ENCODE measurements at places on chromosomes 4 and X. TPM values are rescaled to one million over a fixed set of nuclear protein-coding genes. Genes with fewer than 3 reads are reported as not detected.
A peak's percentile ranks its signal among the peaks of the same experiment; 100 is the strongest.

The CFI gene
- total RNA-seq: 90.1 TPM

DNA sequence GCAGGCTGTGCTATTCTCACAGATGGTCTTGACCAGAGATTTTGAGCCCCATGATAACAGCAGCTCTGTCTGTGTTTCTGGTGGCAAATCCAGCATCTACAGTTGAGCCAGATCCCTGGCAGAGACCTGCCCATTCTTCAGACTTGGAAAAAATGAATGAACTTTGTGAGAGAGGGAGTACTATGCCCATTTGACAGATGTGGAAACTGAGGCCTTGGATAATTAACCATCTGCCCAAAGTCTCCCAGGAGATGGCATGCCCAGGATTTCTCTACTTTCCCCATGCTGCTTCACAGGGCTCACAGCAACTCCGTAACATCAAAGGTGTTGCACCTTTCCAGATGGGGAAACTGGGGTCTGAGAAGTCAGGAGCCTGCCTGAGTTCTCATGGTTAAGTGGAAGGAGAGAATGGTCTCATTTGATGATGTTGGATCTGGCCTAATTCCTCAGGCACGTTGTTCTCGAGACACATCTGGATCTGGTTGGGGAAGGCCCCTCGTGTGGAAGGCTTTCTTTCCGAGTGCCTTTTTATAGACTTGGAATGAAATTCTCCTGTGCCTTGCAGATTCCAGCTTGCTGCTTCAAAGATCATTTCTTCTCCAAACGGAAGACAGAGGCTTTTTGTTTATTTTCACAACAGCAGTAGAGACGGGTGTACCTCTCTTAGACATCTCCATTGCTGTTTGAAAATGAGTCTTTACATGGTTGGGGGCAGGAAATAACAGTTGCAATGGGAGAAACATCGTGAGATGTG lies 73.3 kb upstream of the STX18 start:
- H3K4me3 ChIP-seq: no peak overlapping the region
- DNase-seq: no peak

DNA sequence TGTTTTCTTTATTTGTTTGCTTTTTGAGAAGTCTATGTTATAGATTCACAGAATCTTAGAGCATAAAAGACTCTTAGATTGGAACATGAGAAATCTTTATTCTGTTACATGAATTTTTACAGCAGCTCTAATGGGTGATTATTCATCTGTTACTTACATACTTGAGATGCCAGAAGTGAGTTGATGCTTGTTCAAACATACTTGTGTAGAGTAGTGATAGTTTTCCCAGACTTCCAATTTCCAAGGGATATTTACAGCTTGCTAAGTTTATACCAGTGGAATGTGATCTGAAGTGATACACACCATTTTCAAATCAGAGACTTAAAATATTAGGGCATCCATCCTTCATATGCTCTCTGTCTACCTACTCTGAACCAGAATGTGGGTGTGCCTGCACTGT lies 252.9 kb upstream of the SMIM31 start:
- no peak for DNase-seq
- H3K27me3 ChIP-seq: no peaks in the 10 kb centered on the region
- no peak overlapping the region for H3K4me3 ChIP-seq
- no peaks in the 10 kb centered on the region for H3K4me1 ChIP-seq
- no peak overlapping the region for H3K27ac ChIP-seq
- no peaks in the 10 kb centered on the region for H3K36me3 ChIP-seq

GRCh38 chr4:138901177-138901576 lies 114.4 kb upstream of the NOCT start:
- no peak for DNase-seq
- no peaks in the 10 kb centered on the region for H3K4me1 ChIP-seq
- H3K4me3 ChIP-seq: no peak overlapping the region
- no peak overlapping the region for H3K27ac ChIP-seq

The MAGEA1 gene
- total RNA-seq: not detected

GRCh38 chrX:145524931-145525330 lies 277.6 kb downstream of the SPANXN1 start:
- H3K4me3 ChIP-seq: no peak overlapping the region
- no peaks in the 10 kb centered on the region for H3K4me1 ChIP-seq
- no peaks in the 10 kb centered on the region for H3K27me3 ChIP-seq
- H3K36me3 ChIP-seq: no peaks in the 10 kb centered on the region

GRCh38 chrX:109635146-109635545 lies 10.2 kb upstream of the KCNE5 start:
- no peak overlapping the region for H3K27ac ChIP-seq
- H3K4me3 ChIP-seq: no peak overlapping the region
- no peaks in the 10 kb centered on the region for H3K36me3 ChIP-seq
- DNase-seq: no peak
- H3K27me3 ChIP-seq: no peaks in the 10 kb centered on the region

DNA sequence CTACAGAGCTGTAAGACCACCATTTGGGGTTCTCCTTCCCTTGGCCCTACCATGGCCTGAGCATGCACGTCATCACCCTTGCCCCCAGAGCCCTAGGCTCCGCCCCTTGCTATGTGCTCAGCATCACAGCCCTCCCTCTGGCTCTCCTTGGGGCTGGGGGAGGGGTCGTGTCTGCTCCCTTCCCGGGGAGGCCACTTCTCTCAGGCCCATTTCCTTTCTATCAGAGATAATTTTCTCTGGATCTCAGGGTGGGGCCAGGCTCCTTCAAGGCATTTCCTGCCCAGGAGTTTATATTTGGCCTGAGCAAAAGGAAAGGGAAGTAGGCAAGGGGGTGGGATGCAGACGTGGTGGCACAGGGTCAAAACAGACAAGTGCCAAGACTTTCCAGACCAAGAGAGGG lies 55.9 kb downstream of the STARD8 start:
- H3K27me3 ChIP-seq: peaks cover 10% of the 10 kb centered on the region
- H3K36me3 ChIP-seq: no peaks in the 10 kb centered on the region
- no peak overlapping the region for H3K4me3 ChIP-seq
- no peaks in the 10 kb centered on the region for H3K4me1 ChIP-seq
- peak overlapping the region; percentile 50 for H3K27ac ChIP-seq

The EDNRA gene
- 5.7 TPM for total RNA-seq

- no peak for DNase-seq
- H3K27me3 ChIP-seq: no peaks in the 10 kb centered on the region
- H3K4me3 ChIP-seq: no peak overlapping the region
- H3K36me3 ChIP-seq: no peaks in the 10 kb centered on the region
- no peaks in the 10 kb centered on the region for H3K4me1 ChIP-seq
- H3K27ac ChIP-seq: no peak overlapping the region
Measured at GRCh38 chr4:77651820-77652219, 46.2 kb downstream of the CXCL13 start.

DNA sequence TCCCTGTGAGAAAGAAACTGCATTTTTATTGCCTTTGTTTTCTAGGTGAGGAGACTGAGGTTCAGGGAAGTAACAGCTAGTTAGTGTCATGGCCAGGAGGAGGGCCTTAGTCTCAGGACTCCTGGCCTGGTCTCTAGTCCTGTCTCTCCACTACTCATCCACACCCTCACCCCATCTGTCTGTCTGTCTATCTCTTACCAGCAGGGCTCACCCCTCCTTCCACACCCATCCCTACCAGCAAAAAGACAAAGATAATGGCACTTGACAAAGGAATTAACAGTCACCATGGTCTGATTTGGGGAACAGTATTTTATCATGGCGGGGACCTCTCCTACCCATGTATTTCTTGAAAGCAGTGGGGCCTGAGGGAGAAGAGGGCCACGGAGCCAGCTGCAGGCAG lies 125.8 kb downstream of the REPS2 start:
- H3K27me3 ChIP-seq: no peaks in the 10 kb centered on the region
- no peak overlapping the region for H3K27ac ChIP-seq
- no peaks in the 10 kb centered on the region for H3K36me3 ChIP-seq
- DNase-seq: no peak
- no peak overlapping the region for H3K4me3 ChIP-seq
- no peaks in the 10 kb centered on the region for H3K4me1 ChIP-seq

GRCh38 chr4:55965585-55965984 lies 16.8 kb downstream of the CEP135 start:
- no peaks in the 10 kb centered on the region for H3K36me3 ChIP-seq
- H3K27ac ChIP-seq: no peak overlapping the region
- H3K4me3 ChIP-seq: no peak overlapping the region
- H3K27me3 ChIP-seq: no peaks in the 10 kb centered on the region
- no peaks in the 10 kb centered on the region for H3K4me1 ChIP-seq

DNA sequence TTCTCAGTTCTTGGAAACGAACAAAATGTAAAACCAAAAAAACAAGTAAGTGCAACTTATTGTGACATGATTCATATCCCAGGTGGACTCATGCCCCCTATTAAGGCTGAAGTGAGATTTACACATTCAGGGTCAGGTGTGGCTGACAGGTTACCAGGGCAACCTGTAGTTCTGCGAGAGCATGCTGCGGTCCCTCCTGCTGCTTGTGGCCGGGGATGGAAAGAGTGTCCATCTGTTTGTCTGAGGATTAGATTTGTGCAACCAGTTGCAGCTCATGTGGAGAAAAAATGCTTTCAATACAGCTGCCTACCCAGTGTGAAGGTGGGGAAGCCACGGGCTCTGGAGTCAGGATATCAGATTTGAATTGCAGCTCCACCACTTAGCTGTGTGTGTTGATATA lies 78.8 kb downstream of the FAM184B start:
- H3K27ac ChIP-seq: no peak overlapping the region
- H3K36me3 ChIP-seq: no peaks in the 10 kb centered on the region
- DNase-seq: no peak
- no peak overlapping the region for H3K4me3 ChIP-seq

DNA sequence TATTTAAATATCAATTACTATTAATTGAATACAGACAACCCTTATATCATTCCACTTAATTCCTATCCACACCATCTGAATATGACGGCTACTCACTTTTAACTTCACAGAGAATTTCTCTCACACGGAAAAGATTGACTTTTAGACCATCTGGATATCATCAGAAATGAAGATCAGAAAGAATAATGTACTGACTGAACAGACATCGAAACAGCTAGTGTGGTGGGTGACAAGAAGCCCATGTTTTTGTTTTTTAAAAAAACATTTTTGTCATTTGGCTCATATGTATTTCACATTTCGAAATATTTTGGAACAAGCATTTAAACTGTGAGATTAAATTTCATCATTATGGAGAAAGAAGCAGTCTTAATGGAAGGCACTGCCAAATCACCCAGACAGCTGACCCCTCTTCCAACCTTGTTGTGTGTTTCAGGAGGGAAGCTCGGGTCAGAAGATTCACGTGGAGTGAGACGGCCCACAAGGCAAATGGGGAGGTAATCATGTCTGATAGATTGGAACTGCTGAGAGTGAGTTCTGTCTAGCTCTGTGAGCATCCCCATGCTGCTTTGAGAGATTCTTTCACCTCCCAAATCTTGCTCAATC lies 204.2 kb upstream of the RASGEF1B start:
- no peaks in the 10 kb centered on the region for H3K4me1 ChIP-seq
- H3K4me3 ChIP-seq: no peak overlapping the region
- H3K27me3 ChIP-seq: no peaks in the 10 kb centered on the region
- no peak for DNase-seq
- H3K36me3 ChIP-seq: no peaks in the 10 kb centered on the region
- no peak overlapping the region for H3K27ac ChIP-seq

GRCh38 chr4:80239480-80240150 lies 26.8 kb upstream of the FGF5 start:
- no peak overlapping the region for H3K4me3 ChIP-seq
- H3K4me1 ChIP-seq: no peaks in the 10 kb centered on the region
- DNase-seq: no peak

The PHEX gene
- 0.26 TPM for total RNA-seq

The GABRG1 gene
- total RNA-seq: not detected

- H3K27me3 ChIP-seq: peaks cover 3% of the 10 kb centered on the region
- H3K27ac ChIP-seq: no peak overlapping the region
- no peak overlapping the region for H3K4me3 ChIP-seq
- DNase-seq: no peak
- H3K4me1 ChIP-seq: no peaks in the 10 kb centered on the region
Measured at GRCh38 chr4:5933116-5933515, 40.2 kb upstream of the CRMP1 start.

DNA sequence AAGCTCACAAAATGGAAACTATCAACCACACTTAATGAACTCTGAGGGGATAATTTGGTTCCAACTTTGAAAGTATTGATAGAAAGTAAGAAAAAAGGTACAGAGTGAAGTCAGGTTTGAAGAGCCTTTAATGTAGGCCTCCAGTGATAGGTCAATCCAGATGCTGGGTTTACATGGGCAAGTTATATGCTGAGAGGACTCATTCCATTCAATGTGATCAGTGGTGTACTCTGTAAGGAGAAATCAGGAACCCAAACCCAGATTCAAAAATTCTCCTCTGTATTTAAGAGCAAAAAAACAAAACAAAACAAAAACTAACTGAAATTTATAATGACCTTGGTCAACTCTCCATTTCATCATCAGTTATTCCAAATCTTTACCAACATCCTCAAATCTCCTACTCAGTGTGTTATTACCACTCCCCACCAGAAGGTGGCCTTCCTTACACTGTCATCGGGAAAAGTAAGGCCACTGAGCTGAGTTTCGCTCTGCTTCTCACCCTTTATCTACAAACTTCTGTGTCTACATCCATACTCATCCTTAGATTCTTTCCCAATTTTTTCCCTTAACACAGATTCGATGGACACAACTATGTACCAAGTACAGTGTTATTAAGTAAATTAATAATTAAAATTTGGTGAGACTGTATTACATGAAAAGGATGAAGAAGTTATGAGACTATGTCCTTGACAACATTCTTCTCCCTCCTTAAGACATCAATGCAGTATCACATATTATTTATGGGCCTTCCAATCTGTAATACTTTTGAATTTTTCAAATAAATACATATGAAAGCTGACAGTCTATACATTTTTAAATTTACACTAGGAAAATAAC lies 88.3 kb downstream of the ZAR1 start:
- H3K27me3 ChIP-seq: no peaks in the 10 kb centered on the region
- H3K36me3 ChIP-seq: peaks cover 16% of the 10 kb centered on the region

All from adrenal gland (tissue), 19 donors.